ENCODE measurements at places on chromosomes 2 and 18. TPM values are rescaled to one million over a fixed set of nuclear protein-coding genes. Genes with fewer than 3 reads are reported as not detected.

DNA sequence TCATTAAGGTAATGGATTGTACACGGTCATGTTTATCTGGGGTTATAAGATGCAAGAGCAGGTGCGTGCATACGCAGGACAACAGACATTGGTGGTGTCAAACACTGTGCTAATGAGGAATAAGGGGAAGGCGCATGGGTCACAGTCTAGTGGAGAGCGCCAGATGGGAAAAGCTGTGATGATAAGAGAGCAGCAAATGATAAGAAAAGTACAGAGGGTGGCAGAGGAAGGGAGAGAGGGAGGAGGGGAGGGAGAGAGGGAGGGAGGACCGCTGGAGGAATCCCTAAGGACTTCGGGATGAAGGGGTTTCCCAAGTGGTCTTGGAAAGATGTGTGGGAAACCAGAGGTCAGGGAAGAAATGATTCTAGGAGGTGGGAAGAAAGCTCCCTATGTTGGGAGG, 2.9 kb downstream of the TNFRSF11A start:
- peaks cover 42% of the 10 kb centered on the region for H3K4me1 ChIP-seq
- H3K27me3 ChIP-seq: peaks cover 45% of the 10 kb centered on the region
- DNase-seq: no peak
- H3K27ac ChIP-seq: no peak overlapping the region
- no peak overlapping the region for H3K4me3 ChIP-seq

DNA sequence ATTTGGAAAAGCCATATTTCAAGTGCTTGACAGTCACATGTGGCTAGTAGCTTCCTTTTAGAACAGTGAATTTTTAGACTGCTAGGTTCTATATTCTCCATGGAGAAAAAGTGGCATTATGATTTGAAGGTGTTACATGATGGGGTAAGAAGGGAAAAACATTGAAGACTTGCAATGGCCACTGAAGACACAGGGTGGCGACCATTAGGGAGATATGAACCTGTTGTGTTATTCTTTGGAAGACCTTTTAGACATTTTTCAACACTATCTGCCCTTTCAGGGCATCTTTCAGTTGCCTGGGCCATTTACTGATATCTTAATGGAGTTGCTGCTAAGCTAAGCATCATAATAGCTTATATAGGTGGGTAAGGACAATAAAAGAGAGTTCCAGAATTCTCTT, 1387.2 kb downstream of the SUCLG1 start:
- H3K4me1 ChIP-seq: no peaks in the 10 kb centered on the region
- no peak for DNase-seq
- H3K27me3 ChIP-seq: no peaks in the 10 kb centered on the region
- H3K27ac ChIP-seq: no peak overlapping the region
- no peaks in the 10 kb centered on the region for H3K36me3 ChIP-seq

Gene ALK
- total RNA-seq: not detected

Gene SLC9A4
- not detected for total RNA-seq

Gene ZBTB7C
- 17.7 TPM for total RNA-seq

GRCh38 chr2:236215196-236215595, 47.0 kb upstream of the GBX2 start:
- H3K27me3 ChIP-seq: peaks cover 39% of the 10 kb centered on the region
- no peak overlapping the region for H3K4me3 ChIP-seq
- H3K36me3 ChIP-seq: no peaks in the 10 kb centered on the region
- no peak overlapping the region for H3K27ac ChIP-seq
- no peaks in the 10 kb centered on the region for H3K4me1 ChIP-seq

Gene MTX2
- 17.6 TPM for total RNA-seq

- H3K27ac ChIP-seq: no peak overlapping the region
- DNase-seq: no peak
- H3K4me1 ChIP-seq: no peaks in the 10 kb centered on the region
- H3K4me3 ChIP-seq: no peak overlapping the region
Observed at GRCh38 chr2:164574931-164575330, 46.4 kb downstream of the GRB14 start.

DNA sequence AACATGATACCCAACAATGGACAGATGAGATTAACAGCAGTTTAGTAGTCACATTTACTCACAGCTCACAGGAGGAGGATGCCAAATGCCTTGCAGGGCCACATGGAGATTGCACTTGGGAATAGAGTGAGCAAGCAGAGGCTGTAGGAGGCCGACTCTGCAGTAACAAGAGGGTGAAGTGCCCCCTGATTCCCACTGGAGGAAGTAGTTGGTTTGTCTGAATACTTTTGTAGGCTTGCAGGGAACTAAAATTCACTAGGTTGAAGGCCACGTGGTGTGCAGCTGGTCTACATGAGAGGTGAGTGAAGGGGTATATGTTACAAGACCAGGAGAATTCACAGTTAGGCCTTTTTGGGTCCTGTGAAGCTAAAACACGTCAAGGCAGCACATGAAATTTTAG, 419.3 kb upstream of the TNP1 start:
- no peaks in the 10 kb centered on the region for H3K4me1 ChIP-seq
- no peak overlapping the region for H3K27ac ChIP-seq
- no peaks in the 10 kb centered on the region for H3K27me3 ChIP-seq
- DNase-seq: no peak
- H3K4me3 ChIP-seq: no peak overlapping the region

GRCh38 chr18:49142216-49142615, 191.5 kb upstream of the SMAD7 start:
- no peaks in the 10 kb centered on the region for H3K4me1 ChIP-seq
- H3K4me3 ChIP-seq: no peak overlapping the region
- DNase-seq: no peak
- no peaks in the 10 kb centered on the region for H3K36me3 ChIP-seq

DNA sequence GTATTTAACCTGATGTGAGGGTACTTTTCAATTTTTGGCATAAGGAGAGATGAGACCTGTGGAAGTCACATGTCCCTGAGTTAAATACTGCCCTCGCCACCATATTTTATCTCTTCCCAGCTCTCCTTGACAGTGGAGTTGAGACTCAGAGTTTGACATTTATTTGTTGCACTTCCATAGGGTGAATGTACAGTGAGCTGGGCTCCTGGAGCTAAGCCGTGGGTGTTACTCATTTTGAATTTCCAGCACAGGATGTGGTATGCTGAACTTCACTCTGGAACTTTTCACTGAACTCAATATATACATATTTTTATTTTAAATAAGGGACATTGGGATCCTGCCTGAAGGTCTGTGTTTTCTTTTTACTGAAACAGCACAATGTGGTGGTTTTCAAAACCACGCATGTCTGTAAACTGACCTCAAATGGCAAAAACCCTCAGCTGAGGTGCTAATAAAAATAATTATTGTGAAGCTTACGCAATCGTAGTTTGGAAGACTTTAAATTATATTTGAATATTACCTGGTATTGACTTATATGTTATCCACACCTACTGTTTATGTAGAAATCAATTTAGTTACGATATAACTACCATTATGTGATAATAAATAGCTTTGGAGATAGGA, 12.1 kb downstream of the RNF144A start:
- H3K27ac ChIP-seq: no peak overlapping the region
- no peak for DNase-seq
- H3K4me3 ChIP-seq: no peak overlapping the region
- H3K4me1 ChIP-seq: no peaks in the 10 kb centered on the region
- H3K27me3 ChIP-seq: no peaks in the 10 kb centered on the region

Gene RGPD4
- total RNA-seq: 0.23 TPM

Gene KIF3C
- total RNA-seq: 6.5 TPM

DNA sequence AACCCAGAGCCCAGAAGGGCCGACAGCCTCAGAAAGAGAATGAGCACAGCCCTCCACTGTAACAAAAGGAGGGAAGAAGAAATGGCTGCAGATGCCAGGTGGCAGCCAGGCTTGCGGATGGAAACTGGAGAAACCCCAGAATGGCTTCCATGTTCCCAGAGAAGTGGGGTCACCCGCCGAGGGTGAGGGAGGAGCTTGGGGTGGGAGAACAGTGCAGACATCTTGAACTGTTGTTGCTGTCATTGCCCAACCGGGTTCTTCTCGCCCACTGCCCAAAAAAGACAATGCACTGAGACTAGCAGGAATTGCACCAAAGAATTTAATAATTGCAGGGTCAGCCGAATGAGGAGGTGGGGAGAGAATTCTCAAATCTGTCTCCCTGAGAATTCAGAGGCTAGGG, 223.2 kb upstream of the RAB6C start:
- H3K27me3 ChIP-seq: no peaks in the 10 kb centered on the region
- no peak overlapping the region for H3K27ac ChIP-seq
- no peak overlapping the region for H3K4me3 ChIP-seq
- H3K4me1 ChIP-seq: no peaks in the 10 kb centered on the region
- no peak for DNase-seq
- H3K36me3 ChIP-seq: no peaks in the 10 kb centered on the region

Gene HOXD9
- 1.6 TPM for total RNA-seq

GRCh38 chr2:65300134-65300760, 72.6 kb downstream of the ACTR2 start:
- H3K36me3 ChIP-seq: no peaks in the 10 kb centered on the region
- no peaks in the 10 kb centered on the region for H3K27me3 ChIP-seq
- DNase-seq: peak; percentile 71
- H3K27ac ChIP-seq: peak overlapping the region; percentile 71
- peaks cover 36% of the 10 kb centered on the region for H3K4me1 ChIP-seq

DNA sequence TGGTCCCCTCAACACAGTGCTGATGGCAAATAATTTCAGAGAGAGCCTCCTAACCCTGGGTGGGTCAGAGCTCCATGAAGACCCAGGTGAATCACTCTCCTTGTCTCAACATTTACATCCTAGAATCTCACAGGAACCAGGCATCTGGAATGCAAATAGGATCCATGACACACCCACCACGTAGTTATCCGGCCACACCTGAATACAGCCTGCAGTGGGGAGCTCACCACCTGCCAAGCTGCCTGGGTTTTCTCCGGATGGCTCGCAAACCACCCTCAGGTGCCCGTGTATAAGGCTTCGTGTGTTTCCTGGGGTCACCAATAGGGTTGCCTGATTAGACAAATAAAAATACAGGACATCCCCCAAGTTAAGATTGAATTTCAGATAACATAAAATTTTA, 9.9 kb downstream of the CHST10 start:
- no peaks in the 10 kb centered on the region for H3K27me3 ChIP-seq
- H3K36me3 ChIP-seq: peaks cover 20% of the 10 kb centered on the region
- no peak for DNase-seq
